ENCODE measurements at places on chromosomes 6 and 20.

GRCh38 chr6:139482287-139482686 lies 107.8 kb upstream of the CITED2 start:
- peak; percentile 12 for DNase-seq

GRCh38 chr6:151443454-151443853 lies 8.5 kb downstream of the RMND1 start:
- DNase-seq: no peak

- no peak for DNase-seq
Observed at GRCh38 chr6:68094070-68094469, 541.0 kb upstream of the ADGRB3 start.

DNA sequence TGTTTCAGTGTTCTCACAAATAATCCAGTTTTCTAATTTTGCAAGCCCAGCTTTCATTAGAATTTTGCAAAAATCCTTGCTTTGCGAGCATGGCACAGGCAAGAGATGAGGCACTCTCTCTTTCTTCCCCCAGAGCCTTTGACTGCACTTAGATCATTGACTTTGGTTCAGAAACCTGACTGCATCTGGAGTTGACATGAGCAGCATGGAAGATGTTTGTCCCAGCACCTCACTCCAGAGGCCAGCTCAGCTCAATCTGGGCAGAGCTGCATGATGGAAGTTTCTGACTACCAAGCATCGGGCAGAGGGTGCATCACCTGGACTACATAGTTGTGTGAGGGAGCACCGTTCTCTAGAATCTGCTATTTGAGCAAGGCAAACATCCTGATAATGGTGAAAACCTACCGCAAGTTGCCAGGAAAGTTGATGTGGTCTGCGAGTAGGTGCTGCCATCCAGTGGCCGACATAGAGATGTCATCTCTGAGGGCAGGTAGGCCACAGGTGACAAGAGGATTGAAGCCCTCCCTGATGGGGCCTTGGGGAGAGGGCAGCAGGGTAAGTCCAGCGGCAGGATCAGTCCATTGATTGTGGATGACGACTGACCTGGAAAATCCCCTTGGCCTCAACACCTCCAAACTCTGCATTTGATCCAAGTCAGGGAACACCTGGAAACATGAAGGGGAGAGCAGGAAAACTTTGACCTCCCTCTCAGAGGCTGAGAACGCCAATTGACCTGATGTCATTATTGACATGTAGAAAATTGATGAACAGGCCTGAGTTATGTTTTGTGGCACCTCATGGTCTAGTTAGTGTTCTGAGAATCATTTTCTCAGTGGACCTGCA lies 3.8 kb upstream of the LPA start:
- peak; percentile 41 for DNase-seq

DNA sequence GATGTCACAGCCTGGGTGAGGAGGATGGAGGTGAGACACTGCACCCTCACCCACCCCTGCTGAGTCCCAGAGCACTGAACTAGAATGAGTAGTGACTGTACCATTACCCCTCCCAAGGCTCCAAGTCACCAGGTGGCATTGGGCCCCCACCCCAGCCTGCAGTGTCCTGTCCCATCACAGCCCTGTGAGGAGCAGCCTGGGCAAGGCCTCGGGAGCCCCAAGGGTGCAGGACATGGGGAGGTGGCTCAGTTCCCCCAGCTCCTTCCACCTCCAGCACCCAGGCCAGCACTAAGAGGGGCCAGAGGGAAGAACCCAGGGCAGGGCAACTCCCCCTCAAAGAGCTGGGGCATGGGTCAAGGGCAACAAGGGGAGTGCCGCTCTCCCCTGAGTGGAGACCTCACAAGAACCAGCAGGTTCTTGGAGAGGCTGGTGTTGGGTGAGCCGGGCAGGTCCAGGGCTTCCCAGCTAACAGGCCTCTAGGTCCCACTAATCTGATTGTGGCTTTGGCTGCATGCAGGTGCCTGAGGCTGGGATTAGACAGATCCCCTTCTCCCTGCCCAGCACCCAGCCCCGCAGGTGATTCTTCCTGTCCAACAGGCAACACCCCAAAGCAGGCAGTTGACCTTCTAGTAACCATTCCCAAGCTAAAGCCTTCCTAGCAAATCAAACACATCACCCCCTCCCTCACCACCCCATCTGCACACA lies 2.6 kb downstream of the CST4 start:
- DNase-seq: no peak

GRCh38 chr6:29916741-29917140 lies 25.6 kb upstream of the HLA-A start:
- DNase-seq: no peak

- DNase-seq: no peak
Observed at GRCh38 chr6:99559057-99559456, 9.4 kb downstream of the CCNC start.

DNA sequence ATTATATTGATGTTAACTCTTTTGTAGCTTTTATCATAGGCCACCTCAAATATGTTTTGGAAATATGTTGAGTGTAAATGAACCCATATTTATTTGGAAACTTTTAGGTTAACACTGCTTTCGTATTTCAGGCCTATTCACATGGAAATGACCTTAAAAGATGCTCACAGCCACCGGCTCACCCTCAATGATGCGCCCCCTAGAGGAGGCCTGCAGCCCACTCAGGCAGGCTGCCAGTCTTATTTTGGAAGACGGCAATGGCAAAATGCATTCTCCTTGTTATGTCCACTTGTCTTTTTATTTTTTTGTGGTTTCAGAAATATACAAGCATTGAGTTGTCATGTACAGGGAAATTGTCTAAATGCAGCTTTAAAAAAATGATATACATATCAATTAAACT lies 869.7 kb downstream of the PHF3 start:
- peak; percentile 45 for DNase-seq

DNA sequence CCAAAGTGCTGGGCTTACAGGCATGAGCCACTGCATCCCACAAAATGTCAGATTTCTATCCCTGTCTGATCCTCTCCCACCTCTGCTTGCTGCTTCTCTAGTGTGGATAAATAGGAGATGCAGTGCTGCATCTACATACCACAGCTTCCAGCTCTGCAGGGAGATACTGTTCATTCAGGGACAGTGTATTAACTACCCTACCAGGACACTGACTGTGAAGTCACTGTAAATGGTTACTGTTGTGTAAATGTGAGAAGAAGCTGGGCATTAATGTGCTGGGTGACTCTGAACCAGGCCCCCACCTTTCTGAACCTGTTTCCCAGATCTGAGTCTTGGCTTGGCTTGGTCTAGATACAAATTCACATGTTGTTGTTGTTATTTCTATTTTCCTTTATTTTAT lies 488.6 kb upstream of the SULF2 start:
- no peak for DNase-seq

GRCh38 chr6:147081076-147081609 lies 123.1 kb upstream of the STXBP5 start:
- DNase-seq: no peak

GRCh38 chr6:16139556-16139955 lies 10.7 kb downstream of the MYLIP start:
- no peak for DNase-seq

GRCh38 chr20:41989935-41990635 lies 371.9 kb upstream of the CHD6 start:
- no peak for DNase-seq

DNA sequence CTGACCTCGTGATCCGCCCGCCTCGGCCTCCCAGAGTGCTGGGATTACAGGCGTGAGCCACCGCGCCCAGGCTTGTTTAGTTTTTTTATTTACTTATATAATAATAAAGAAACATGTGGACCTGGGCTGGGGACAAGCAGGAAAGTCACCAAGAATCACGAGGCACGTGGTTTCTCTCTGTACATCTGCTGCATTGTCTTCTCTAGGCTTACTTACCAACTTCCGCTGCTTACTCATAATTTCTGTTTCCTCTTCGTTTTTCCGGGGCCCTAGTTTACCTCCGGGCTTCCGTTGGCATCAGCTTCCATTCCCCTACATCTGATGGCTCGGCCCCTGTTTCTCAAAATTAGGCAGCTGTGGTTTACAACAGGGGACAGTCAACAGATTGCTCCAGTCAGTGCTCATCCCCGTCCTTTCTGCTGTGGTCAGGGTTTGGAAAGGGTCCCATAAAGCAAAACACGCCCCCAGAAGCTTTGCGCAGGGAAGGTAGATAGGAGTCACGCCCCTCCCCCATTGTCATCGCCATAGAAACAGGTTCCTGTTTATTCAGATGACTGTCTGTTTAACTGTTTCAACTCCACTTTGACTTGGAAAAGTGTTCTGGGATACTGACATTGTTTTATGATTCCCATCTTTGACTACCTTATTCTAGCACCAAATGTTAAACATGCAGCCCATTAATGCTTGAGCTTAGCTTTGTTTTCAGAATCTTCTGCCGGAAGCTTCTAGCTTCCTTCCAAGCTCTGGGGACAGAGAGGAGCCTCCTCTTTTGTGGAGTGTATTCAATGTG lies 31.9 kb upstream of the TXLNB start:
- peak; percentile 41 for DNase-seq

DNA sequence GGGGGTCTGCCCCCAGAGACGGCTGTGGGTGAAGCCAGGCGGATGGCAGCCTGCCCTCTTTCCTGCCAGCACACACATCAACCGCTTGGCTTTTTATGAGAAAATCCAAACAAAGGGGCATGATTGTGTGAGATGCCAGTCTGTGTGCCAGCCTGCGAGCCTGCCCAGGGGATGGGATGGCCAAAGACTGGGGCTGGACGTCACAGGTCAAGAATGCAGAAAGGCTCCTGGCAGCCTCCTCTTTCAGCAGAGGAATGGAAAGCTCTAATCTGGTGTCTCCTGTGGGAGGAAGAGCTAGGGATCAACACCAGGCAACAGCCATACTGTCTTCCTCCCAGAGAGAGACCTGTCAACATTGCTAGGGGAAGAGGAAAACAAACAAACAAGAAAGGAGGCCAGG lies 15.8 kb downstream of the TUBB2B start:
- DNase-seq: no peak

GRCh38 chr20:4866429-4866828 lies 134.9 kb downstream of the SLC23A2 start:
- no peak for DNase-seq

DNA sequence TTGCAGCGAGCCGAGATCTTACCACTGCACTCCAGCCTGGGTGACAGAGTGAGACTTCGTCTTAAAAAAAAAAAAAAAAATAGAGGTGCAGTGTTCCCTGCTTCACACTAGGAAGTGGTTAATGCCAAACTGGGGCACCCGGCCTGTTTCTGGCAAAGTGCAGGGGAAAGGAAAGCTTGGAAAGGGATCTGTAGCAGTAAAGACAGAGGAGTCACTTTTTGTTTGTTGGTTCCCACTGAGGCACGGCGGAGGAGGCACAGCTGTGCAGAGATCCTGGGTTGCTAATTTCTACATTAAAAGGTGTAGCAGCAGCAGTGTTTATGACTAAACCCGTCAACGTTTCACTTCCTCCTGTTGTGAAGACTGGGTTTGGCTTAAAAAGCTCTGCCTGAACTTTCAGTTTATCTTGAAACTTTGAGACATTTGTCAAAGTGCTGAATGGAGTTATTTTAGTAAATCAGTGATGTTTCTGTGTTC lies 125.6 kb downstream of the CARMIL1 start:
- DNase-seq: no peak

DNA sequence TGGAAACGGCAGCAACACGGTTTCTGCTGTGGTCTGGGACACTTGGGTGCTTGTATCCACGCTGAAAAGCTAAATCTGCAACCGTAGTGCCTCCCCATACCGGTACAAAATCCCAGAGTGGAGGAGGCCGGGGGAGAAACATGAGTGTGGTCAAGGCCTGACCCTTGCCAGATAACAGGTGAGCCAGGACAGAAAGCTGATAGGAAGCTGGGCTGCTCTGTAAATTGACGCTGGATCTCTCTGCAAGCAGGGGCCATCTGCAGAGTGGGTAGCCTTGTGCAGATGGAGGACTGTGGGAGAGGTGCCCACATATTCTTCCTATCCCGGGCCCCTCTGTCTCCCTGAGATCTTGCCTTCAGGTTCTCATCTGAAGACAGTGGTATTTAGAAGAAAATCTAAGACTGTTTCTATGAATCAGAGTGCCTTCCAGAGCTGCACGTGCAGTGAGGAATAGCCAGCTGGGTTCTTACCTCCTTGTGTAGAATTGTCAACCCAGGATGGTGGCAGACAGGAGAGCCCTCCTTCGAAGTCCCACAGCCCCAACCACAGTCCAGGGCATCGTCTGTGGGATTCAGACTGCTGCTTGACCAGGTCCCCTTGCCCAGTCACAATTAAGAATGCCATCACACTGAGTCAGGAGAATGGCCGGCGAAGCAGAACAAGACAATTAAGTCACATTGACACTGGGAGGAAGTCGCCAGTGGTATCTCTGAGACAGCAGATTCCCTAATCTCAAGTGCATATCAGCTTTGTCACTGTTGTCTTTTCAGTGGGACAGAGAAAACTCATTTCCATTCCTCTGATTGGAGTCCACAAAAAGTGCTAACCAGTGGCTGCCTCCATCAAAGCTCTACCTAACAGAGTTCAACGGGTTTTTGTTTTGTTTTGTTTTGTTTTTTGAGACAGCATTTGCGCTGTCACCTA lies 100.0 kb upstream of the RIPOR2 start:
- no peak for DNase-seq

GRCh38 chr6:107668743-107669474 lies 155.2 kb downstream of the SCML4 start:
- DNase-seq: no peak

DNA sequence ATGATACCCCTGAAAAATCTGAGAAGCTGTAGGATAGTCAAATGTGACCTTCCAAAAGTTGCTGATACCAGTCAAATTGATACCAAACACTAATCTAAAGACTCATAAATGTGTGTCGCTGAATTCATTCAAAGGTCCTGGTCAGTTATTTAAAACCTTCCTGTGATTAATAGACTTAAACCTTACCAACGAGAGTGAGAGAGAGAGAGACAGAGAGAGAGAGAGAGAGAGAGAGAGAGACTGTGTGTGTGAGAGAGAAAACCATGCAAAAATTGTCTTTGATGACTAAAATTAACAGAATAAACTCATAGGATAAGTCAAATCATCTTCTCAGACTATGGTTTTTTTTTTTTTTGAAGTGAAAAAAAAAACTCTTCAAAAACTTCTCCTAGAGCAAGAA lies 370.9 kb upstream of the HS3ST5 start:
- no peak for DNase-seq

- no peak for DNase-seq
Observed at GRCh38 chr6:63097222-63097621, 114.0 kb upstream of the FKBP1C start.

- DNase-seq: no peak
Observed at GRCh38 chr6:105458084-105458483, 55.2 kb upstream of the PREP start.

Data from nephron progenitor cell (in vitro differentiated cells).